Inflammatory macrophage (primary cell): ENCODE measurements at places on chromosomes 7 and 10.

GRCh38 chr7:116367171-116367813 is 132.2 kb upstream of the CAV2 start:
- DNase-seq = no peak

DNA sequence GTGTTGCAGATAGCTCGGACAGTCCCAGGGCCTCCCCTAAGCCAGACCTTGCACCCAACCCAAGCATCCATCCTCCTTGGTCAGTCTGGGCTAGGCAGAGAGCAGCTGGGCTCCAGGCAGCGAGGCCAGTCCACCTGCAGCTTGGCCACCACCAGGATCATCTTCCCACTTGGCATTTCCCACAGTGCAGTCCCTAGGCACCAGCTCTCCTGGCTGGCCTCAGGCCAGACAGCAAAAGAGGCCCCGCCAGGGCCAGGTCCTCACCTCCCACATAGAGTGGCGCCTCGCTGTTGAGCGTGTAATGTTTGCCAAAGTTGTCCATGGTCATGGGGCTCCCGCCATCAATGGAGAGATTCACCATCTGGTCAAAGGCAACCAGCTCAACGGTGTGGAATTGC is 171.7 kb downstream of the LCOR start:
- DNase-seq = no peak

- no peak for DNase-seq
Observed at GRCh38 chr7:81299711-81300110, 380.9 kb upstream of the SEMA3C start.

DNA sequence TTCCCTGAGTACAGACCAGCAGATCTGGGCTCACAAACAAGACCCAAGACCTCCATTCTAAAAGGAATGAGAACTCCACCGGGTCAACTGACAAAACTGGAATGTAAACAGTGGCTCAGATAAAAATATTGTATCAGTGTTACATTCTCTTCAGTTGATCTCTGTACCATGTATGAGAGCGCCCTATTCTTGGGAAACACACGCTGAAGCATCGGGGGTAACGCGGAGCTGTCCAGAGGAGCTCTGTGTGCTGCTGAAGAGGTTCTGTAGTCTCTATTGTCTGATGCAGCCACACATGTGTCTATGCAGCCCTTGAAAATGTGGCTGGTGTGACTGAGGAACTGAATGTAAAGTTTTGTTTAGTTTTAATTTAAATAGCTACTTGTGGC is 39.7 kb downstream of the HIPK2 start:
- DNase-seq = no peak

DNA sequence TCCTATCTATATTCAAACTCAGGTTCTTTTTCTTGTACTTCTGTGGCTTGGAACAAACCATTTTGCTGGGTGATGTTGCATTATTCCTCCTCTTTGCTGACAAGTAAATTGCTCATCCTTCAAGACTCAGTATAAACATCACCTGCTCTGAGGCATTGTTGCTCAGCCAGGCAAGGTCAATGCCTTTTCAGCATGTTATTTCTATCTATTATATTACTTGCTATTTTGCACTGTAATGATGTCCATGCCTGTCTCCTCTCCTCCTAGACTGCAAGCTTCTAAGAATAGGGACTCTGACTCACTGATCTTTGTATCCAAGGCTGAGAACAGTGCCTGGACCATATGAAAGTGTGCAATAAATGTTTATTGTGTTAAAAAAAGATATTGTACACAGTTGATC is 293.8 kb downstream of the RNLS start:
- DNase-seq = no peak

GRCh38 chr10:19704544-19704943 is 111.7 kb upstream of the PLXDC2 start:
- no peak for DNase-seq

DNA sequence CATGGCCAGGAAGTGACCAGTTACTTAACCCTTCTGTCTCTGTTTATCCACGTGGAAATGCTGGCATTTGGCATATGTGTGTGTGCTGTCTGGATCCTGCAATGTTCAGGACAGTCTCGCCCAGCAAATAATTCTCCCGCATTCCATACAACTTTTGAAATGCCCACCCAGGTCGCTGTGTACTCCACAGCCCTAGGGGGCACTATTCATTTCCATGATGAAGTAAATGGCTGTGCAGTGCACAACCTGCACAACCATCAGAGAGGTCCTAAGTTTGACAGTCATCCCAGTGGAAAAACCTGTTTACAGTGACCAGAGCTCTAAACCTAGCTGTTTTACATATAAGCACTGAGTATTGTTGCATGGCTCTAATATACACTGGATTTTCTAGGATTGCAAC is 38.1 kb downstream of the ZNF503 start:
- DNase-seq = no peak

- DNase-seq = no peak
Observed at GRCh38 chr7:51660516-51660915, 343.9 kb upstream of the COBL start.

GRCh38 chr10:131160219-131160875 is 151.2 kb downstream of the TCERG1L start:
- DNase-seq = no peak

DNA sequence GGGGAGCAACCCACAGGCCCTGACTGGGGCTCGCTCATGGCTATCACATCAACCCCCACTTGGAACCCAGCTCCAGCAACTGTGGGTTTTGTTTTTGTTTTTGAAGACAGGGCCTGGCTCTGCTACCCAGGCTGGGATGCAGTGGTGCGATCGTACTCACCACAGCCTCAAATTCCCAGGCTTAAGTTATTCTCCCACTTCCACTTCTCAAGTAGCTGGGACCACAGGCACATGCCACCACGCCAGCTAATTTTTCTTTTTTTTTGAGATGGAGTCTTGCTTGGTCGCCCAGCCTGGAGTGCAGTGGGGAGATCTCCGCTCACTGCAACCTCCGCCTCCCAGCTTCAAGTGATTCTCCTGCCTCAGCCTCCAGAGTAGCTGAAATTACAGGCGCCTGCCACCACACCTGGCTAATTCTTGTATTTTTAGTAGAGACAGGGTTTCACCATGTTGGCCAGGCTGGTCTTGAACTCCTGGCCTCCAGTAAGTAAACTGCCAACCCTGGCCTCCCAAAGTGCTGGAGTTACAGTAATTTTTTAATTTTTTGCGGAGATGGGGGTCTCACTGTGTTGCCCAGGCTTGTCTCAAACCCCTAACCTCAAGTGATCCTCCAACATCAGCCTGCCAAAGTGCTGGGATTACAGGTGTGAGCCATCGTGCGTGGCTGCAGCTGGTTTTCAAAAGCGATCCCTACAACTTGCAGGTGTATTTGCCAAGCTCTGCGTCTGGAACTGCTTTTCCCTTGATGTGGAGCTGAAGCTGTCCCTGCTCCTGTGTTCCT is 228.7 kb downstream of the SKIDA1 start:
- DNase-seq = no peak
